Vagina (tissue), 2 donors: ENCODE measurements at places on chromosomes 2 and 18.

DNA sequence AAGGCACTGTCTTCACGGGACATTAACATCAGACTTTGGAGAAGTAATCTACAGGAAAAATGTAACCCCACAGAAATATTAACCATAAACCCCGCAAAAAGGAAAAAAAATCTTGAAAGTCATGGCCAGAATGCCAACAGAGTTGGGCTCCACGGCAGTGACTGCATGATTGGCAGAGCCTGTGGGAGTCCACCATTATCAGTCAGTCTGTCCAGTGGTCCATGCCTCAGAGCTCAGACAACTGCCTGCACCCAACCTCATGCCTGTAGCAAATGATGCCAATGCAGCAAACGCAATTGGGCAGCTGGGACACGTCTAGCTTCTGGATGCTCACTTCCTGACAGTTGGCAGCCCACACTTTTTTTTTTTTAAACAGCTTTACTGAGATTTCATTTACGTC is 5.1 kb upstream of the PPIG start:
- no peak for DNase-seq

- DNase-seq = no peak
Measured at GRCh38 chr2:105872142-105872728, 127.5 kb downstream of the NCK2 start.

- DNase-seq = no peak
Measured at GRCh38 chr2:232549655-232550353, 553 bp downstream of the TIGD1 start.

DNA sequence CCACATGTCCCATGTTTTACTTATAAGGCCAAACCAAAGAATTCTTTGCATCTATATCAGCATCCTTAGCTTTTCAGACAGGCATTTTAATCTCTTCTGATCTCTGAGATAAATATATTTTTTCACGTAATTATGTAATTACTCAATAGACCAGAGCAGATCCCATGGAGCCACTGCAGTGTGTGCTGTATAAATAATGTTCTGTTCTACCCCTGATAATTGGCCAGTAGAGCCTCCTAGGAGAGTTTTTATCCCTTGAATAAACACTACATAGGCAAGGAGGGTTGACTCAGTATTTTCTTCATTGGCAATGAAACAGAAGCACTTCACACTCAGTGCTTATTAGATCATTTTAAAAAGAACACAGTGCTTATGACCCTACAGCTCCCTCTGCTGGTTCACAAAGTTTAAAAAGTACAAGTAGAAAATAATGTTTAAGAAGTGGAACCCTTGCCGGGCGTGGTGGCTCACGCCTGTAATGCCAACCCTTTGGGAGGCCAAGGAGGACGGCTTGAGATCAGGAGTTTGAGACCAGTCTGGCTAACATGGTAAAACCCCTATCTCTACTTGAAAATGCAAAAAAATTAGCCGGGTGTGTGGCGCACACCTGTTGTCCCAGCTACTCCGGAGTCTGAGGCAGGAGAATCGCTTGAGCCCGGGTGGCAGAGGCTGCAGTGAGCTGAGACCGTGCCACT is 91.9 kb downstream of the PPP1R1C start:
- no peak for DNase-seq
